ENCODE measurements at places on chromosomes 3 and 15.

DNA sequence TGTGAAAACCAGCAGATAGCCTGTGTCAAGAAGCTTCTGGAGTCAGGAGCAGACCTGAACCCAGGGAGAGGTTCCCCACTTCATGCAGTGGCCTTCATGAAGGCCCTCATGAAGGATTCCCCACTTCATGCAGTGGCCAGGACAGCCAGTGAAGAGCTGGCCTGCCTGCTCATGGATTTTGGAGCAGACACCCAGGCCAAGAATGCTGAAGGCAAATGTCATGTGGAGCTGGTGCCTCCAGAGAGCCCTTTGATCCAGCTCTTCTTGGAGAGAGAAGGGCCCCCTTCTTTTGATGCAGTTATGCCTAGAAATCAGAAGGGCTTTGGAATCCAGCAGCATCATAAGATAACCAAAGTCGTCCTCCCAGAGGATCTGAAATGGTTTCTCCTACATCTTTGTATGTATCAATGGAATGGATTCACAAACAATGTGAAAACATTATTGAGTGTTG, 103.9 kb upstream of the CHD2 start:
- no peak for DNase-seq

DNA sequence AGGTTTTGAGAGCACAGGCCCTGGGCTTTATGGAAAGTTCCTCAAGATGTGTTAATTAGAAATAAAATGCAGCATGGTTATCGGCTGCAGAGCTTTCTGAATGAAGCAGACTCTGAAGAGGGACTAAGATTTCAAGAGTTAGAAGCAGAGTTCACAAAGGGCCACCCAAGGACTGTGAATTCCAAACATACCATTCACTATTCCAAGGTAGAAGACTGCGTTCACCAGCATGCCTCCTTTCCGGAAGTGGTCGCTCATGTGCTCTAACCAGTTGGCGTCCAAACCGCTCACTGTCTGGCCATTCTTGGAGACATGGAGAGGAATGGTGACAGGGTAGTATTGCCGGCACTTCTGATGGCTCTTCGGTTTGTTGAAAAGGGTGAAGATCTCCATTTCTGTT, 104.9 kb downstream of the OXNAD1 start:
- peak; percentile 39 for DNase-seq

DNA sequence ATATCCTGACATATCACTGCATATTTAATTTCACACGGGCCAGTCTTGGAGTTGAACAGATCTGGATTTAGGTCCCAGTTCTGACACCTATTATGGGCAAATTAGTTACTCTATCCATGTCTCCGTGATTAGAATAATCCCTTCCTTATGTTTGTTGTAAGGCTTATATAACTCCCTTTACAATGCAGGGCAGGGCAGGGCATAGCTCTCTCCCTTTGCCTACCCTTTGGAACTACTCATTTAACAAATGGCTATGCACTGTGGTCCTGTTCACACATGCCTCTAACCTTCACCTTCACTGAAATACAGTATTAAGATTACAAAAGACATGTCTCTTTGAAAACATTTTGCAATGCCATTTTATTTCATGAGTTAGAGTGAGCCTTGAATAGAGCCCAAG, 24.8 kb upstream of the ATP13A5 start:
- DNase-seq: no peak

DNA sequence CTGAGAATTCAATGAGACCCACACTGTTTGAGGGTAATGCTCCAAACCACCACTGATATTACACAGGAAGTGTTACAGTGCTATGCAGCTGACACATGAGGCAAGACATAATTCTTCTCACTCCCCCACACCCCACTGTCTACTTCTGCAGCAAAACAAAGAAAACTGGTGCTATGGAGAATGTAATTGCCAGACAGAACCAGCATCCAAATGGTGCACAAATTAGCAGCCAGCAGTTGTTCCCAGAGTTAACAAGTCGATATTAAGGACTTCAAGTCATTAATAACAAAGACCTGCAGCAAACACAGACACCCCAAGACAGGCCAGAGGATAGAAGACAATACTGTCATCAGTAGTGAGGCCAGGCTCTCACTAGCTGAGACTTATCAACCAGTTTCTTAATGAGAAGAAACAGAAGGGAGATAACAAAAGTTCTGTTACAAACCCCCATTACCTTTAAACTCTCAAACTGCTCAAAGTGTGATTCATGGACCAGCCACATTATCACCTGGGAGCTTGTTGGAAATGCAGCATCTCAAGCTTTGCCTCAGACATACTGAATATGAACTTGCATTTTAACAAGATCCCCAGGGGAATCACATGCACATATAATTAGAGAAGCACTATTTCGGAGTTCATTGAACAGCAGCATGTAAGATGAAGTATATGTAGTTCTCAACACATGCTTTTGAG, 58.7 kb upstream of the FNDC3B start:
- no peak for DNase-seq

- no peak for DNase-seq
Observed at GRCh38 chr3:42752441-42752840, 20.6 kb downstream of the CCDC13 start.

Measured in iPS-NIHi11 (cell line).